ENCODE measurements at places on chromosomes 6 and 20. TPM values are rescaled to one million over a fixed set of nuclear protein-coding genes. Genes with fewer than 3 reads are reported as not detected.

- DNase-seq: no peak
Observed at GRCh38 chr6:168765752-168766151, 324.8 kb downstream of the SMOC2 start.

- no peak for DNase-seq
Observed at GRCh38 chr6:54897462-54898189, 51.1 kb downstream of the FAM83B start.

DNA sequence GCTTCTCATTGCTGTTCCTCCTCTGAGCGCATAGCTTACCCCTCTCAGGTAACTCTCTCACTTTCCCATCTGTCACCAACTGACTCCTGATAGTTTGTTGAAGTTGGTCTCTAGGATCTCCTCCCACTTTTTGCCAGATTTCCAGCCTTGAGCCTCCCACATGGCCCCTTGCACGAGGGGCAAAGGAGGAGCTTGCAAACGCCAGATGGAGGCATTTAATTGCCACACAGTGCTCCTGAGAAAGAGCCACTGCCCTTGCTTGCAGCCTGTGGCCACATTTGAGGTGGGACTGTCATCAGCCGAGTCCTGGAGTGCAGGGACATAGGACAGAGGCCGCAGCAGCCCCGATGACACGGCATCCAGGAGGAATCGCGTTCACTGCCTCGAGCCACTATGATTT is 348.7 kb downstream of the SMOC2 start:
- no peak for DNase-seq

DNA sequence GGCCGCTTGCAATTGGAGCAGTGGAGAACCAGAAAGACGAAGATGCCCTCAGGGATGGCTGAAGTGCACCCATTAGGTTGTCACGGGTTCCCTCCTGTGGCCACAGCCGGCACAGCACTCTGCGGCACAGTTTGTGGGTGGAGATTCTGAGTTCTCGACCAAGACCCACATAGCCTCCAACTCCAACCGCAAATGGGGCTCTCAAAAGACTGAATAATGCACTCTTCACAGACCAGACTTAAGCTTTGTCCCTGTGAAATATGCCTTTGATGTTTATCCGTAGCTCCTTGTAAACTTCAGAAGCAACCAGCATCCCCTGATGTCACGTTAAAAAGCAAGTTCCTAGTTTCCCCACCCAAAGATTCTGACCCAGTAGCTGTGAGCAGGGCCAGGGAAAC is 934 bp upstream of the CST9 start:
- DNase-seq: peak; percentile 67

- no peak for DNase-seq
Observed at GRCh38 chr6:46288835-46289234, 118.1 kb upstream of the ENPP5 start.

DNA sequence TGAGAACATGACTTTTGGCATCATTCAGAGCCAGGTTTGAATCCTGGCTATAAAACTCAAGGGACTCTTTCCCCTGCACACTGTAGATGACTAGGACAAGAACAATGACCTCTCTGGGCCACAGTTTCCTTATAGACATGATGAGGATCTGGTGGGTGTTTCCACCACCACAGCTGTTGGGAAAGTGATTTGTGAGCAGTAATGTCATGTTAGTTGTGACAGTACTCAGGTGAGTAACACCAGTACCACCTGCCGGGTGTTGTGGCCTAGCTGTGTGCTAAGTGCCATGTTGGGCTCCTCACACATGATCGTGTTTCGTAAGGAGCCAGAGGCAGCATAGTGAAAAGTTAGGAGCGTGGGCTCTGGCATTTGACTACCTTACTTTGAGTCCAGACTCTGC is 24.1 kb downstream of the HM13 start:
- DNase-seq: no peak

- no peak for DNase-seq
Observed at GRCh38 chr6:43088654-43089056, 12.5 kb downstream of the PTK7 start.

DNA sequence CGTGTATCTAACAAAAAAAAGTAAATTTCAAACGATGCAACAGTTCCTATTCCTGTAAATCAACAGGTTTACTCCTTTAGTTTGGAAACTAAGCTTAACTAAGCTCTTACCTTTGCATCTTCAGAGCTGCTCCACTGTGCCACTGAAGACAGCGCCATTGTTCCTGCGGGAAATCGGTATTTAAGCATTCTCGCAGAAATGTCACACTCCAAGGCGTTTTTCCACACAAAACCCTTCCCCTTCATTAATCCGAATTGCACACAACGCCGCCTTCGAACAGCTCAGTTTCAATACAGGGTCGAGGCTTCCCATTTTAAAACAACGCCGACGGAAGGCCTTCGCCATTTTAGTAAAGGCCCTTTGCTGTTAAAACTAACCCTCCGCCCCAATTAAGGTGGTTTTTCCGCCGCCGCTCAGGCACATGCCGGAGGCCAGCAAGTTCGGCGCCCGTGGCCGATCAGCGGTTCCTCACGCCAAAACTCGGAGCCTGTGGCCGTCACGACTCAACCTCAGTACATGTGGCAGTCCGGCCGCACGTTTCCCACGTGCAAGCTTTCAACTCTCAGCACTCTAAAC is 35.4 kb upstream of the SYNCRIP start:
- DNase-seq: no peak

DNA sequence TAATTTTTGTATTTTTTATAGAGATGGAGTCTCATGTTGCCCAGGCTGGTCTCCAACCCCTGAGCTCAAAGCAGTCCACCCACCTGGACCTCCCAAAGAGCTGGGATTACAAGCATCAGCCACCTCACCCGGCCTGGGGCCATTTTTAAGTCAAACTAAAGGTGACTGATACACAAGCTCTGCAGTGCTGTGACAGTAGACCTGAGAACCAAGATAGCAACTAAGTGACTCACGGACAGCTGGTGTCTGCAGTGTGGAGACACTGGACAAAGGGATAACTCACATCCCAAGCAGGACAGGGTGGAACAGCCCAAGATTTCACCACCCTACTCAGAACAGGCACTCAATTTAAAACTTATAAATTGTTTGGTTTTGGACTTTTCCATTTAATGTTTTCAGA is 402.5 kb downstream of the CD83 start:
- no peak for DNase-seq

DNA sequence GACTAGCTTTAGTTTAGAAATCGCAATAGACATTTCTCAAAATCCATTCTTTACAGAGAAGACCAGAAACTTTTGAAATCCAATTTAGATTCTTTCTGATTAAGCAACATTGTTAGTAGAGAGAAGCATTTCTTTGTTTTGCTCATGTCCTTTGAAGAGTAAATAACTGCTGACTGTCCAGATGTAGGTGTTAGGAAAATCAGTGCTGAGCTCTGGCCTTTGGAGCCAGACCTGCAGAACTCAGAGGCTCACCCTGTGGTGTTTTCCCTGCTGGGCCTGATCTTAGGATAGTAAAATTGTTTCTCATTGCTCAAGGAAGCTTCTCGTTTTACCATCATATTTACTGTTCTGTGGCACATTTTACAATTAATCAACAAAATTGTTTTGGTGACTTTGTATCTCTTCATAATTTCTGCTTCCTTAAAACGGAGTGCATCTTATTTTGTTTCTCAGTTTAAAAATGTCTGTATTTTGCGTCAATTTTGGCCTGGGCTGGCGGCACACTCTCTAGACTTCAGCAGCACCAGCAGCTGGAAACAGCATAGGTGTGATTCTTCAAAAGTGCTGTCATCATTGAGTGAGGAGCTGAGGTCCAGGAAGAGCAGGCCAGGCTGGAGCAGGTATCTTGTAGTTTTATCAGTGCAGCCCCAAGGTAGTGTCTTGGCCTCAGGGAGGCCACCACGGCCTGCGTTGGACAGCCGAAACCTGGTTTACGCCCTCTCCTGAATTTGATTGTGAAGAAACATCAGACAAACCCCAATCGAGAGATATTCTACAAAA is 8.3 kb upstream of the ZDHHC14 start:
- DNase-seq: no peak

The RNF144B gene
- total RNA-seq: not detected

GRCh38 chr20:10970109-10970508 is 296.3 kb upstream of the JAG1 start:
- no peak for DNase-seq

GRCh38 chr6:14622909-14623505 is 505.4 kb downstream of the CD83 start:
- no peak for DNase-seq

The C6orf15 gene
- total RNA-seq: not detected

The CENPW gene
- total RNA-seq: 104 TPM

- no peak for DNase-seq
Observed at GRCh38 chr6:124757560-124757959, 204.7 kb upstream of the RNF217 start.

The SAYSD1 gene
- 12.4 TPM for total RNA-seq

DNA sequence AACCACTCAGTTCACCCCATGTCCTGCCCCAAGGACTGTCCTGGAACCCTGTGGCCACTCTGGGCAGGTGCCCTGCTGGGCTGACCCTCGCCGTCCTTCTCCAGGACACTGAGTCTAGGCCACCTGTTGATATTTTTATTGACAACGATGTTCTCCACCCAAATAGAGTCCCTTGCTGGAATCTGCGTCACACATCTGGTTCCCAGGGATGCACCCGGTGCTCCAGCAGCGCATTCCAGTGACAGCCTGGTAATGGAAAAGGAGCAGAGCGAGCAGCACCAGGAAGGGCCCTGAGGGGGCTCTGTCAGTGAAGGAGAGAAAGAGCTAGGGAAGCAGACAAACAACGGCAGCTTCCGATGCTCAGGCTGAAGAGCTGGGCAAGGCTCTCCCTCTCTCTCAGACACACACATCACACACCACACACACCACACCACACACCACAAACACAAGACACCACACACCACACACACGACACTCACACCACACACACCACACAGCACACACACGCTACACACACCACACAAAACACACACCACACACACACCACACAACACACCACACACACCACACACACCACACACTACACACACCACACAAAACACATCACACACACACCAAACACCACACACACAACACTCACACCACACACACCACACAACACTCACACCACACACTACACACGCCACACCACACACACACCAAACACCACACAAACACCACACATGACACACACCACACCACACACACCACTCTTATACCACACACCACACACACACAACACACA is 117.9 kb upstream of the THBS2 start:
- DNase-seq: no peak

The METTL24 gene
- total RNA-seq: not detected

DNA sequence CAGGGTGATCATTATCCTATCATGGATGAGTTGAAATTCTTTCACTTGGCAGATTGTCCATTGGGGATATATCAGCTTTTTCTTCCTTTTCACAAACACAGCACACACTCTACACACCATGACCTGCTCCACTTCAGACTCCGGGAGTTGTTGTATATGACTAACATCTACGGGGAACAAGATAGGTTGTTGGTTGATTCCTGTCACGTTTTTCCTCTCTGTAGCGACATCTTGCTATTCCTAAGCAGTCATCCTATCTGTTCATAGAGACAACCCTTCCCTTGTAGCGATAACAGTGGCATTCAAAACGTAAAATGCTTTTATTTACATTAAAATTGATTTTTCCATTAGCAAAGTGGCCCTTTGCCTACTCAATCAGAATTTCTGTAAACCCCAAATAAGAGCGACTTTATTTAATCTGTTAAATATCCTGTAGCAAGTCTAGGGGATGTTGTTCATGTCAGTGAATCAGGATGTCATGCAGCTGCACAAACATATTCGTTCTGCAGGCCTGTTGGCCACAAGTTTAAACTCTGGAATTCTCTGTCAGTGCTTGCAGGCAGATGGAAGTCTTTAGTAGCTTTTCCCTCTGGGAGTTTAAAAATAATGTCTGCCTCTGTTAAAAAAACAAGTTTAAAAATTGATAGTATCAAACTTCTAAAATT is 23.1 kb downstream of the PHACTR2 start:
- no peak for DNase-seq

DNA sequence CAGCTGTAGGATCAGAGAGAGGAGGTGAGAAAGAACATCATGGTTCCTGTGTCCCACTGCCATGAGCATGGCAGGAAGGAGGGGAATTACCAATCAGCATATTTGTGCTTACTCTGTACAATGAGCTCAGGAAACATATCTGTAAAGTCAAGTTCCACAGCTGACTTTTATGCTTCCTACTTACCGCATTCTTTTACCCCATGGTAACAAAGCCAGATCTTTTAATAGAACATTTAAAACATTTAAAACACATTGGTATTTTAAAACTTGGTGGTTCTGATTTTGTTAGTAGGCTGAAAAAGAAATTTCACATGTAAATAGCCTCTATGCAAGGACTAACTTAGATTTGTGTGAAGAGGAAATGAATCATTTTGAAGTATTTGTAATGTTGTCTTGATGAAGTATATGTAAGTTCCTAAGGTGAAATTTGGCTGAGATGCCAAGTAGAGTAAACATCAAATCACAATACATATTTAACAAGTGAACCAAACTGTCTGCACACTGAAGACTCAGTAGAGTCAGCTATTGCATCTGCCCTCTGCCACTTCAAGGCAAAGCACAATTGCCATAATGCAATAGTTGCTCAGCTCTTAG is 114.7 kb downstream of the GJA10 start:
- DNase-seq: no peak

DNA sequence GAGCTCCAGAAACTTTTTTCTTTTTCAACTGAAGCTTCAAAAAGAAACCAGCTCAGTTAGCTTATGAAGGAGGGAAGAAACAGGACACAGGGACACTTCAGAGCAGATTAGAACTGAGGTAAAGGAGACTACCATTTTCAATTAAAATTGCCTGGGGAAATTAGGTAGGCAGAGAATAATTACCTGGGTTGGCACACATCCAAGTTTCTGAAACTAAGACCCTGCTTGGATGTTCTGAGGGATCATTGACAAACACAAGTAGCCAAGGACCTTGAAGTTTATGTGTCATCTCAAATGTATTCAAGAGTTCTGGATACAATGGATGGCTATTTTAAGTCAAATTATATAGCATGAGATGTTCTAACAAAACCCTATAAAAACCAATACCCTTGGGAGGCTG is 137.6 kb downstream of the PLCB4 start:
- DNase-seq: no peak

Data from K562 (cell line).